ENCODE measurements at places on chromosomes 7 and 10.

- no peak for DNase-seq
Measured at GRCh38 chr10:28915989-28916588, 238.8 kb downstream of the BAMBI start.

- no peak for DNase-seq
Measured at GRCh38 chr7:4575254-4575653, 106.8 kb upstream of the FOXK1 start.

- DNase-seq = no peak
Measured at GRCh38 chr7:151490456-151491105, 29.1 kb downstream of the RHEB start.

- DNase-seq = peak; percentile 17
Measured at GRCh38 chr7:1357601-1358271, 101.5 kb downstream of the MICALL2 start.

- DNase-seq = no peak
Measured at GRCh38 chr7:93723424-93724124, 149.1 kb upstream of the CALCR start.

DNA sequence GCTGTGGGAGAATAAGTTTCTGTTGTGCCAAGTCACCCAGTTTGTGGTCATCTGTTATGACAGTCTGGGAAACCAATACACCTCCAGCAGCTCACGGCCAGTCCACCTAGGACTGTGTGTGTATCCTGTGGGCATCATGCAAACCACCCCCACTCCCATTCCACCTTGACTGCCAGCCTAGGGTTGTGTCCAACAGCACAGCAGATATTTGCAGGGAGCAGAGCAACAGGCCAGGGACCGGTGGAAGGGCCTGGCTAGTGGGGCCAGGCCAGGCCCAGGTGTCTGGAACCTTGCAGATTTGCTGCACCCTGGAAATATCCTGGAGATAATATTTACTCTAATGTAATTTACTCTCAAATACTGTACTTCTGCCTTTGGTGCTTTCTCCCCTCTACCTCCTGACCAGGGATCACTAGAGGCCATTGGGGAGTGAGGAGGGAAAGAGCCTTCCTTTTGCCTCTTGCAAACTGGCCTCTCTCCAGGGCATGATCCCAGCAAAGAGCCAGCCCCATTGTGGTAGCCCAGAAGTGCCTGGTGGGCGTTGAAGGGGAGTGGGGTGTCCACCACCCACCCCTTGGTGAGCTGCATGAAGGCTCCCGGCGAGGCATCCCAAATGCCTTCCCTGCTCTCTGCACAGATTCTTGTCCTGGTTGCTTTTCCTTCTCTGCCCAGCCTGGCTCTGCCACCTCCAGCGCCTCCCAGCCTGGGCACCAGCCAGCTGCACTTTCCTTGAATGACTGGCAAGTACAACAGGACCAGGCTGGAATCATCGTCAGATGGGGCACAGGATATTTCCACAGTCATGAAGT, 15.2 kb upstream of the TPST1 start:
- no peak for DNase-seq

GRCh38 chr7:121480058-121480457, 84.0 kb upstream of the FAM3C start:
- DNase-seq = no peak

- no peak for DNase-seq
Measured at GRCh38 chr7:151204383-151205032, 5.8 kb downstream of the H2BK1 start.

Measured in ELR (cell line).